ENCODE measurements at places on chromosomes 7 and 10.

DNA sequence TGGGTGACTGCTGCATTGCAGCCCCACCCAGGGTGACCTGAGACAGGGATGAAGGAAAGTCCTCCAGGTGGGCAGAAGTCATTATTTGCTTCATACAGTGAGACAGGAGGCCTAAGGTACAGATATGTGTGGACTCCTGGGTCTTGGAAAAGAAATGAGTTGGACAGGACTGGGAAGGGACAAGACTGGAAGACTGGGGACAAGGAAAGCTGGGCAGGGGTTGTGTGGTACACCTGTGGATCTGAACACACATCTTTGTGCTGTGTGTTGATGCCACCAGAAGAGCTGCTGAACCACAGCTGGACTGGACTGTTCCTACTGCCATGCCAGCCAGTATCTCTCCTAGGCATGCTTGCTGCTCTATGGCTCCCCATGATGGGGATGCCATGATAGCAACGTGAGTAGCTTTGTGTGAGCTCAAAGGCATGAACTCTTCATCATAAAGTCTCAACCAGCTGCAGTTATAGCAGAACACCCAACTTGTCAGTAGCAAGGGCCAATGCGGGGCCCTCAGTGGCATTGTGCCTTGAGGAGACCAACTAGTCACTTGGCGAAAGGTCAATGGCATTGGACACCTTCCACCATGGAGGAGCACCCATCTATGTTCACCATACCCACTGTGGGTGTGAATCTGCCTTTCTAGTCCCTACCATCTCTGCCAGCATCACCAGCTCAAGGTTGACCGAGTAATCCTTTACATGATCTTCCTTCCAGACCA lies 76.0 kb upstream of the GRB10 start:
- no peak for DNase-seq

DNA sequence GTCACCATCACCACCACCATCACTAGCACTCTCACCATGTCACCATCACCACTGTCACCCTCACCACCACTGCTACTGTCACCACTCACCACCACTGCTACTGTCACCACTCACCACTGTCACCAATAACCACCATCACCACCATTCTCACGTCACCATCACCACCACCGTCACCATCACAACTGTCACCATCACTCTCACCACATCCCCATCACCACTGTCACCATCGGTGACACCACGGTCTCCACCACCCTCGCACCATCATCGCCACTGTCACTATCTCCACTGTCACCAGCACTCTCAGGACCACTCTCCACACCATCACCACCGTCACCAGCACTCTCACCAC lies 130.4 kb downstream of the MAD1L1 start:
- DNase-seq: no peak

GRCh38 chr10:83205861-83206260 lies 933.4 kb upstream of the GHITM start:
- no peak for DNase-seq

DNA sequence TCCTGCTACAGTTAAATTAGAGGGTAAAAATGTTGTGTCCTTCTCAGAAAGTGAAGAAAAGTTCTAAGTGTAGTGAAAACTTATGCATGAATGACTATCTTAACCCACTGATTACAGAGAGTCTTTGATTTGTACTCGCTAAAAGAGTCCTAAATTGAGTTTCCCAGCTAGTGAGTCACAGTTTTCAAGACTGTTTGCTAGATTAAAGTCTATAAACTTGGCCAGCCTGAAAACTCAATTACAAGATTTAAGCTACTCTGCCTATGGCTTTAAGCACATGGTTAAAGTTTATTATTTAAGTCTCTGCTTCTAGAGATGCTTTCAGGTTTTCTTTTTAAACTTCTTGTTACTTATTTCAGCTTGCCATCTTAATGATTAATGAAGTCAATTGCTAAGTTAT lies 44.4 kb downstream of the MRPS24 start:
- DNase-seq: peak; percentile 25

DNA sequence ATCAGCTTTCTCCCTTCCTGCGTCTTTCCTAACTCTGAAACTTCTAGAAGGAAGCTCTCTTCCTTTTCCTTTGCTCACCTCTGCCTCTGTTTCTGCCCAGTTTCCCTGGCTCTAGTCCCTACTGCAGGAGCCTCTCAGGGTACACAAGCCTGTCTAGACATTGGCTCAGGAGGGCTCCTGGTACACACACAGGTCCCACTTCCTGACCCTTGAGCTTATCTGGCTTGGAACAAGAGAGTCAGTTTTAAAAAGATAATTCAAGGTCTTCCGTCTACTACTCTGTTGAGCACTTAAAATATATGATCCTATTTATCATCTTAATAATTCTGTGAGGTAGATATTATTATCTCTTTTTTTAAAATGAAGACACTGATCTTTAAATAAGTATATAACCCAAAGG lies 140.7 kb downstream of the RTKN2 start:
- no peak for DNase-seq

DNA sequence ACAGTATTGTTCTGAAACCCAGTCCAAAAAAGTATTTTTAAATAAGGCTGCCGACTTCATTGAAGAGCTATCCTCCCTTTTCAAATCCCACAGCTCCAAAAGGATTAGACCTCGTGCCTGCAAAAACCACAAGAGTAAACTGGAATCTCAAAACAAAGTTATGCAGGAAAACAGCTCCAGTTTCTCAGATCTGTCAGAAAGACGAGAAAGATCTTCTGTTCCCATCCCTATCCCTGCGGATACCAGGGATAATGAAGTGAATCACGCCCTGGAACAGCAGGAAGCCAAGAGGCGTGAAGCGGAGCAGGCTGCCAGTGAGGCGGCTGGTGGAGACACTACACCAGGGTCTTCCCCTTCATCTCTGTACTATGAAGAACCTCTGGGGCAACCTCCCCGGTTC lies 12.6 kb downstream of the MYPN start:
- no peak for DNase-seq

DNA sequence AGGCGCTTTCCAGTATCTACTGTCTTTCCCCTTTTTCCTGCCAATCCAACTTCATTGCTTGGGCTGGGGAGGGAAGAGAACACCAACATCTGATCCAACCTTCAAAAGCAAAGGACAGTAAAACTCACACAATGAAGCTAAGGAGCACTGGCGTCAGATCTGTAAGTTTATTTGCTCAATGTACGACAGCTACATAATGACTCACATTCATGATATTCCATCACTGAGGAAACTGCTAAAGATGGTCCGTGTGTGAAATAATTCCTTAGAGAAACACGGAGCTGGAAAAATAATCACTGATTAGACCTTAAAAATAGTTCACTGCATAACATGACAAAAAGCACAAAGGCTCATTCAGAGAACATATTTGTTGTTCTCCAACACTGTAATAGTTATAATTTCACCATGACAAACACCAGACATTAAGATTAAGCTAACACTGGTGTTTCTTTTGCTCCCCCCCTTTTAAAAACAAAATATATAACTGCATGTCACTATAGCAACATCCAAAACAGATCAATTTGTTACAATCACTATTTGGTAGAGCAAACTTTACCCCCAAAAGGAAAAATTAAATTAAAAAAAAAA lies 24.3 kb downstream of the HSPB1 start:
- peak; percentile 73 for DNase-seq
